ENCODE measurements at places on chromosomes 2 and 18.

- no peak for DNase-seq
These were observed 89.3 kb downstream of the EHBP1 start for GRCh38 chr2:62794791-62795190.

DNA sequence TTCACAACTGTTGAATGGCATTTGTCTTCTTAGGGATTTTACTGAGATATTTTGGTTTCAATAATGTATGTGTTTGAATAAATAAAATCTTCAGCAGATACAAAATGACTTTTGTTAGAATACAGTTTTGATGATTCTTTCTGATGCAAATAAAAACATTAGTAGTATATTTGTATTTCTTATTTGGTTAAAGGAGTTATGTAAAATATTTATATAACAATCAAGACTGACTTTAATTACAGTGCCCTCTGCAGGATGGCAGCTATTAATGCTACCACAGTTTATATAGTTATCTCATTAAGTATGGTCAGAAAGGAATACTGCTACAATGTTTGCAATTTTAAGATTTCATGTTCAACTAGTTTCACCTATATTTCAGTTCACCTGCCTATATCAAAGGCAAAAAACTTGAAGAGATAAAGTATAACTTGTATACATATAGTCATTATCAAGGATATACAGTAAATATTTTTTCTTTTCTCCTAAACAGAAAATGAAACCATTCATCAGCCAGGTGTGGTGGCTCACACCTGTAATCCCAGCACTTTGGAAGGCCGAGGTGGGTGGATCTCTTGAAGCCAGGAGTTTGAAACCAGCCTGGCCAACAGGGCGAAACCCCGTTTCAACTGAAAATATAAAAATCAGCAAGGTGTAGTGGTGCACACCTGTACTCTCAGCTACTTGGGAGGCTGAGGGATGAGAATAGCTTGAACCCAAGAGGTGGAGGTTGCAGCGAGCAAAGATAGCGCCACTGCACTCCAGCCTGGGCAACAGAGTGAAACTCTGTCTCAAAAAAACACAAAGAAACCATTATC is 19.8 kb downstream of the ARL5A start:
- DNase-seq: no peak

DNA sequence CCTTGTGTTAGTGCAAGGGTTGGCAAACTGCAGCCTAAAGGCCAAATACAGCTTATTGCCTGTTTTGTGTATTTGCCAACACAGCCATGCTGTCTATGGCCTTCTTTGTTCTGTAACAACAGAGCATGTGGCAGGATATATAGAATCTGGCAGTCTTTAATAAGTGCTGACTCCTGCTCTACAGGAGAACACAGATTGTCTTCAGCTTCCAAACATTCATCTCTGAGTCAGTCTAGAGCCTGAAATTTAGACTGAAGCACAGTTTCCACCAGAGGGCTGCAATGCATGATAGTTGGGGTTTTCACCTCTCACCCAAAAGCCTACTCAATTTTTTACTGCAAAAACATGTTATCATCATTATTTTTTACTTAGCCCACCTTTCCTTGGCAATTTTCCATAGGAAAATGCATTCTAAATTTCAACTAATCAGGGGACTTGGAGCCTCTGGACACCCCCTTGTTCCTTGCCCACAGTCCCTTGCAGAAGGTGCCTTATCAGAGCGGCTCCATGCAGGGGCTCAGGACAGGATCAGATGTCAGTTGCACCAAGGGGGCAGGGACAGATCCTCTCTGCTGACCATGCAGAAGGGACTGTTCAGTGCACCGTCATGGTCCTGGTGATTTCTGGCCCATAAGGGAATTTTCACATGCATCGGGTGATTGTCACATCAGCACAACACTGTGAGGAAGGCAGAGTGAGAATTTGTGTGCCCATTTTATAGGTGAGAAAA is 12.4 kb downstream of the IL37 start:
- no peak for DNase-seq

- DNase-seq: no peak
These were observed 72.6 kb downstream of the PLEKHM3 start for GRCh38 chr2:207952564-207953345.

GRCh38 chr2:240435948-240436682 is 652 bp downstream of the GPC1 start:
- DNase-seq: peak; percentile 30

- DNase-seq: no peak
These were observed 4.4 kb downstream of the TNFAIP6 start for GRCh38 chr2:151361674-151362370.

DNA sequence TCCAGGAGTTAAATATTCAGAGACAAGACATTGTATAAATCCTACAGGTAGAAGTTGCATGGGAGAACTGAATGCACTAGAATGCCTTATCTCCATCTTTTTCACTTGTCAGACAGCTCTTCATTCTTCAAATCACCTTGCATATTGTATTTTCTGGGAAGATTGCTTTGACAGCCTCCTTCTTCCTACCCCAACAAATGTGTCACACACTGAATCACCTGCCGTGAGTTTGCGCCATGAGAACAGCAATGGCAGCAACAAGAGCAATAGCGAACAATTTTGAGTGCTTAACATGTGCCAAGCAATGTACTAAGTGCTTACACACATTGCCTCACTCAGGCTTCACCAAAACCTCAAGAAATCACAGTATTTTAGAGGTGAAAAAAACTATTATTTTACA is 161.3 kb upstream of the REG3G start:
- DNase-seq: no peak
